ENCODE measurements at places on chromosomes 3 and 15.

DNA sequence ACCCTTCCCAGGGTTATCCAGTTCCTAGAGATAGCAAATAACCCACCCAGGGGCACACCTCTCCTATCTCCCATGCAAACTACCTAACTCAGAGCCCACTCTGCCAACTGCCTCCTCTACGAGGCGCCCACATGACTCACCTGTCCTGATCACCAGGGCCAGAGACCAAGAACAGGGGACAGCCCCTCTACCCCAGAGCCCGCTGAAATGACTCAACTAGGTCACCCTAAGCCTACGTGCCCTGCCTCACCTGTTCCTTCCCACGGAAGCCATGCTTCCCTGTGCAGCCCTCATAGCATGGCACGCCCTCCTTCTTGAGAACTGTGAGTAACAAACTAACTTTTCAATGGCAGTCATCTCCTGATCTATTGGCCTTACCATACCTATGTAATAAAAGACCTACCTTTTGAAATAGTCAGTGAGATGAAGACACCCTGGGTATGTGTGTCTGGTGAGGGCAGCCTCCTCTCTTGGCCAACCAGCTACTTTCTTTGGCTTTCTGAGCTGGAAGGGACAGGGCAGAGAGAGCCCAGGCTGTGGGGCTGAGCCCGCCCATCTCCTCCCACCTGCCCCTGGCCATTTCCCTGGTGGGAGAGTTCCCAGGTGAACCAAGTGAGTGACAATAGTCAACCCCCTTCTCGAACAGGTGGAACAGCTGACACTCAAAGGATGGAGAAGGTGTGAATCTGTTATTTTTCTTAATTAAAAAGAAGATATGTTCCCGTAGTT lies 25.5 kb upstream of the PRR23E start:
- DNase-seq = no peak

- DNase-seq = no peak
Observed at GRCh38 chr15:93162560-93162959, 73.5 kb upstream of the RGMA start.

GRCh38 chr15:63043335-63044076 lies 959 bp downstream of the TPM1 start:
- no peak for DNase-seq

GRCh38 chr3:18151199-18151598 lies 273.9 kb downstream of the SATB1 start:
- DNase-seq = no peak

DNA sequence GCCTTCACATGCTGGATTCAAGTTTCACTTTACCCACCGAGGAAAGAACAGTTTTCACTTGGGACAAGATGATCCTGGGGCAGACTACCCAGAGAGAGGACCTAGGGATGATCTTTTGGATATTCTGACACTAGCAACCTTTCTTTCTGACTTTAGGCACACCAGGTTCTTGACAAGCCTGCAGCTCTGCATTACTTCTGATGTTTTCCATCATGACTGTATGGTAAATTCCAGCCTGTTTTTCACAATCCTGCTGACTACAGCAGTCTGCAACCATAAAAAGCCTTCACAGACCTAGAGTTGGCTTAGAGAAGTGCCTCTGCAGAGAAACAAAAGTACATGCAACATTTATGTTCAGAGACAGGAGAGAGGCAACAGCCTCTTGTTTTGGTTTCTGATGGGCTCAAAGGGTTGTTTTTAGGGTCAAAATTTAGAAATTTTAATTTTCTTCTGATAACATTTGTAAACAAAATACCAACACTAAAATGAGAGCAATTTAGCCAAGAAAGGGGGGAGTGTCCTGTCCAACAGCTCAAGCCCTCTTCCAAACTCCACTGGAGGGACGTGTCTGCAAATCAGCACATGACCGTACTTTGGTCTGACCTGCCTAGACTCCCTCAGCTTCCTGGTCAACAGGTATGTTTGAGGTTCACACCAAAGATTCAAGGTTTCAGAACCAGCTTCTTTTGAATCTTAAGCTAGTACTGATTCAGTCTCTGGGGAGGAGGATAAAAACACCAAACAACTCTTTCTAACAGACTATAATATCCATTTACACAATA lies 799 bp downstream of the ABI3BP start:
- peak; percentile 62 for DNase-seq

DNA sequence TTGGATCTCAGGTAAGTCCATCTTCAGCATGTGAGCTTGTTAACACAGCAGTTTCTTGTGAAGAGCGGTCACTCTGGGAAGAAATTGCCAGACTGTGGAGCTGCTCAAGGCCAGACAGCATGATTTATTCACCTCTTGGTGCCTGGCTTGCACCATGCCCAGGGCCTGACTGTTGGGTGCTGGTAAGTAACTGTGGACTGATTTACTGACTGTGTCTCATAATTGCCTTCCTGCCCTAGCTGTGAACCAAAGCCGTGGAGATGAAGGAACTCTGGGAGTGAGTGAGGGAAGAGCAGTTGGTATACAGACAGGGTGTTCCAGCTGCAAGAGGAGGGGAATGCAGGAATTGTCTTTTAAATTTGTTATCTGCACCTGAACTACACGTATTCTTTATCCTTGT lies 18.5 kb upstream of the WNT7A start:
- DNase-seq = no peak

GRCh38 chr3:61464518-61465140 lies 96.7 kb upstream of the PTPRG start:
- no peak for DNase-seq

- peak; percentile 35 for DNase-seq
Observed at GRCh38 chr3:136464502-136464901, 214.4 kb downstream of the PCCB start.

- DNase-seq = no peak
Observed at GRCh38 chr3:39134305-39134704, 19.1 kb downstream of the CSRNP1 start.

DNA sequence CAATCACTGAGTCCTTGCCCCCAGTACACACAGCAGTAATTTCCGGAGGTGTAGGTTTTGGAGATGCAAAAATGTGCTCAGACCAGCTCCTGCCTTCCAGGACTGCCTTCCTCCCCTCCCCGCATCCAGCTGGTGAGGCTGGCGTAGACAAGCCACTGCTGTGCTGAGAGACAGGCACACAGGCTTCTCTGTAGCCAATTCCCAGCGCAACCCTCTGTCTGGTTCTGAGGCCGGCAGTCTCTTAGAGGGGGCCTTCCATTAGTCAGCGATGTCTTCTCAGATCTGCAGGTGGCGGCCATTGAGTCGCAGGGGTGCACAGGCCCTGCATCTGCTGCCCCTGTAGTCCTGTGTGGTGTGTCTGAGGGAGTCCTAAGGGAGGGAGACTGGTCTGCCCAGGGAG lies 114.4 kb downstream of the DNAJB8 start:
- no peak for DNase-seq

GRCh38 chr3:189745622-189746021 lies 114.4 kb downstream of the TP63 start:
- DNase-seq = no peak

DNA sequence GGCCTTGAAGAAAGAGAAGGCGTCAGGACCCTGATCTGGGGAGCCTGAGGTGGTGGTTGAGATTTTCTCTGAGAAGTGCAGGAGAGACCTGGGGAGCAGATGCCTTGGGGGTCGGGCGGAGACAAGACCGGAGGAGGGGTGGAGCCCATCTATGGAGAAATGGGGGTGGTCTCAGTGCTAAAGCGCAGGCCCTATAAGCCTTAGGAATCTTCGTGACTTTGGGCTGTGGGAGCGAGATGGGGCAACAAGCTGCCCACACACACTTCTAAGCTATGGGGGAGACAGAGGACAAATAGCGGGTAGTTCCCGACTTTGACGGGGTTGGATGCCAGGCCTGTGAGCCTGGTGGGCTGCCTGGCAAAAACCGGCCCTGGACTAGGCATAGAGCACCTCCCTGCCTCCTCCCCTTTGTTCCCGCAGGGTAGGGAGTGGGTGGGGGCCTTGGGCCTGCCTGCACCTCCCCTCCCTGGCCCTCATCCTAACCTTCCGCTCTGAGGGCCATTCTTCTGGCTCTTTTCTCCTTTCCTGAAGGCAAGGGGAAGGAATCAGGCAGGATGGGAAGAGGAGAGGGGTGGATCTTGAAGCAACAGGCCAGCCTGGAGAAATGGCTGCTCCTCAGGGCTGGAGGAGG lies 880 bp downstream of the NISCH start:
- DNase-seq = peak; percentile 41

DNA sequence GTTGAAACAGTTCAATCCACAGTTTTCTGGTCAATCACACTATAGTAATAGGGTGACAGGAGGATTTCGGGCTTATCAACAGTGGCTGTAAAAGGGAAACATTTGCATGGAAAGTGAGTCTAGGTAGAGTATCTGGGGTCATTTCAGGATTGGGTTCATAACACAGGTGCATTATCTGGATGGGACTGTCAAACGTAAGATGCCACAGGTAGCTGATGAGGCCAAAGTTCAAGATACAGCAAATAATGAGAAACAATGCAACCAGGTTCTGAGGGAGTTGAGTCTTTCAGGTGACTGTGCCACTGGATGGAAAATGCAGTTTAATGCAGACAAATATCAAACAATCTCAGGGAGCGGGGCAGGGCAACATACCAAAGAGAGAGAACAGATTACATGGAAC lies 62.2 kb downstream of the WDR76 start:
- no peak for DNase-seq

GRCh38 chr15:42577514-42578031 lies 2.2 kb downstream of the STARD9 start:
- peak; percentile 82 for DNase-seq
